Activated CD4-positive, alpha-beta T cell treated with anti-CD3 and anti-CD28 coated beads, Interleukin-2, amount 50 U/mL, for 1 hour (primary cell): ENCODE measurements at places on chromosomes 3 and 15.
A peak's percentile ranks its signal among the peaks of the same experiment; 100 is the strongest.

- no peak for DNase-seq
These were observed 1.3 kb downstream of the CLEC3B start for GRCh38 chr3:45027441-45027840.

DNA sequence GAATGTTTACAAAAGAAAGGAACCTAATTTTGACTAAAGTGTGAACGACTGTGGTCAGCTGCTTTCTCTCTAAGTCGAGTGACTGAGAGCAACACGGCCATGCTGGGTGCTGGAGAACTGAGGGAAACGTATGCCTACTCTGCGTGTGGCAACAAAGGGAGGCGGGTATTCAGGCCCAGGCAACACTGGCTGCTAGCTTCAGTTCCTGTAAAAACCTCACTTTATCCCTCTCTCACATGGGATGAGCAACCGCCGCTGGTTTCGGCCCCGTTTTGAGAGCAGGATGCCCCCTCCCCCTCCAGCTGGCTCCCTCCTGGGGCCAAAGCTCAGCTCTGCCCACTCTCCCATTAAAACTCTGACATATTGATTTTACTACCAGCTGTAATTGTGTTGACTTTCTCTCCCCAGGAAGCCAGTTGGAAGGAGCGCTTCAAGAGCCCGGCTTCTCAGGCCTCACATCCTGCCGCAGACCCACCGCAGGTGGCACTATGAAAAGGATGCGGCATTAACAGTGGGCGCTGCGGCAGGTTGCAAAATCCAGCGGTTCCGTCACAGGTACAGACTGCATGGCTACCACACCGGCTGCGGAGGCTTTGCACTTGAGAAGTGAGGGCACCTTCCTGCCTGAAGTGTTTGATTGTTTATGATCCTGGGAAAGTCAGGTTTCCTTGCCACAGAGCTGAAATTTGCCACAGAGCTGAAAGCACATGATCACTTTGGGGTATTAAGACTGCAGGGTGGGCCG, 12.7 kb downstream of the PLXND1 start:
- peak; percentile 35 for DNase-seq

GRCh38 chr15:83940136-83940535, 286.2 kb downstream of the ADAMTSL3 start:
- DNase-seq: no peak

DNA sequence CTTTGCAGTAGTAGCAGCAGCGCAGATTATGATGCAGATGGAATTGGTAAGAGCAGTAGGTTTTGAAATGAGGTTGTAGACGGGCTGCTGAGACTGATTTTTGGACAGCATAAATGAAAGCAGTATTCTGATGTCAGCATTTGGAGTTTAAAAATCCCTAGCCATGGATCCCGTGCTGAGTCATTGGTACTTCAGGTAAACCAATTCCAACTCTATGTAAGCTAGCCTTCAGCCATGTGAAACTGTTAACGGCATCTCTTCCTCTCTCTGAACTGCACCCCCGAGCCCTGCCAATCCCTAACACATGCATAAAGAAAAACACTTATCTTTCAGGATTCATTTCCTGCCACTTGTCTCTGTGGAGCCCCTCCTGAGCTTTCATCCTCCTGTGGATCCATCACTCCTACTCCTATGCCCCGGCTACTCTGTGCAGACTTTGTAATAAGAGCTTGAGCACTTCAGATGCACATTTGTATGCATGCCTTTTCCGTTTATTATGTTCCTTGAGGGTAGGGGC, 119.0 kb downstream of the AKAP13 start:
- no peak for DNase-seq

DNA sequence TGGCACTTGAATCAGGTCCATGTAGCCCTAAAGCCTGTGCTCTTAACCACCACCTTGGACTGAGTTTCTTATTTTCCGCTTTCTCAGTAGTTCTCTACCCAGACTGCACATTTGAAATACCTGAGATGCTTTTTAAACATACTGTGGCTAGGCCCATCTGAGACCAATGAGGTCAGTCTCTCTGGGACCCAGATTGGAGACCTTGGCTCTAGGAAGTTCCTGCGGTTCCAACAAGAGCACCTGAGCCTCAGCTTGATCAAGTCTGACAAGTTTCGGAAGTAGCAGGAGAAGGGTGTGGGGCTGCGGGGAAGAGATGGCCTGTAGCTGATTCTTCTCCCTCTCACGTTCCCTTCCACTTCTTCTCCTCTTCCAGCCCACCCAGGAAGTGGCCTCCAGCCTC, 11.5 kb upstream of the TSEN2 start:
- no peak for DNase-seq

DNA sequence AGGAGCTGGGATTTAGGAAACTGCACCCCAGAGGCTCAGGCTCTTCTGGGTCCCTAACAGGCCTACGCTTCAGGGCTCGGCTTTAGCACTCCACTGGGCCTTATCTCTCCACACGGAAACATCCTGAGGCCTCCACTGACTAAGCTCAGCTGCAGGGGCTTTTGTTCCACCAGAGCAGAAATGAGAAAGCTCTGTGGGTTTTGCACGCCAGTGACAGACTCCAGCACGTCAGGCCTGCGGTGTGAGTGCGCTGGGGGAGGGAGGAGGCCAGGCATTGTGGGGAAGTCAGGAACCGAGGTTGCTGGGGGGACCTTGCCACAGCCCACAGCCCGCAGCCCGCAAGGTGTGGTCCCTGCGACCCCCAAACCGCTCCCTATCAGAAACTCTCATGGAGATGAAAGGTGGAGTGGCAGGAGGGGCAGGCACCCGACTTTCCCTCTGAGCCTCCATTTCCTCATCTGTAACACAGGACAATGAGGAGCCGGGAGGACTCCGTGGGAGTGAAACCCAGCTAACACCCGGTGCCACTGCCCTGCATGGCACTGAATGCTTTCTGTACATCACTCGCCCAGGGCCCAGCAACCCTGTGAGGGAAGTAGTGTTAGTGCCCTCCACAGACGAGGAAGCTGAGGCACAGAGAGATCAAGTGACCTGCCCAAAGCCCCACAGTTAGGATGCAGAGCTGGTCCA, 106.5 kb downstream of the TPRA1 start:
- DNase-seq: no peak

- no peak for DNase-seq
These were observed 40.5 kb upstream of the CDV3 start for GRCh38 chr3:133532951-133533350.

- no peak for DNase-seq
These were observed 1.8 kb downstream of the WWTR1 start for GRCh38 chr3:149655826-149656574.

GRCh38 chr3:177037241-177037640, 160.0 kb downstream of the TBL1XR1 start:
- no peak for DNase-seq

DNA sequence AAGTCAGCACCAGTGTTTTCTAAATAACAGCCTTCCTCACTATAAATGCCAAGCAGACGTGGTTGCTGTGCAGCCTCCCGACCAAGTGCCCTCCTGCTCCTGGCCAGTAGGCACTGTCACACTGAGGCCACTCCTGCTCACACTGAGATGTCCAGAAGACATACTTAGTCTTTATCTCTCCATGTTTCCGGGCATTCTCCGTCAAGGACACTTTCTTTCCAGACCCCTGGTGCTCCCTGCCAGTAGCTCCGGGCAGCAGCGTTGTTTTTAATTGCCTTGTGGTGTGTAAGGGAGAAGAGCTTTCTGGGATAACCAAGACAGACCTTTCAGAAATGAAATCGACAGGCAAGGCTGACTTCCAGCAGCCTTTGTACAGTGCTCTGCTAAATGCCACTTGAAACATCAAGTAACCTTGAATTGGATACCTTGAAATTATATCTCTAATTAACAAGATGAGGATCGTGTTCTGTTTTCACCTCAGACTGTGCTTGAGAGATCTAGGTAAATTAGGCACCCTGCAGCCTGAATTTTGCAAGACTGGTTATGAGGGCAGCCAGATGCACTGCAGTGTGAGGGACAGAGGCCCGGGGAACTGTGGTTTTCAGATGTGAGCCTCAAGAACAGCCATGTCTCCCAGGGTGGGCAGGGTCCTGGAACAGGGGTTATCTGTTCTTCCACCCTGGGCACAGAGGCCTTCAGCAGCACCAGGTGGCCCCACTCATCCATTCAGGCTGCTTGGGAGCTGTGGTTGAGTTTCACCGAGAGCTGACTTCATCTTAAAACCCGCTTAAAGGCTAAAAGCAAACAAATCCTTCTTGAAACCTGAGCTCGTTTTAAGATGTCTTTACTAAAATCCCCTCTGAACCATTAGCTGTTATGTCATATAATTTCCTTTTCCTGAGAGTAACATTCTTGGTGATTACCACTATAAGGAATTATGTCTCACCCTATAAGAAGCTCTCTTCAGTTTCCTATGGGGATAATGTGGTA, 105.5 kb upstream of the IL12A start:
- DNase-seq: no peak

GRCh38 chr15:31241888-31242522, 84.6 kb upstream of the KLF13 start:
- DNase-seq: no peak

DNA sequence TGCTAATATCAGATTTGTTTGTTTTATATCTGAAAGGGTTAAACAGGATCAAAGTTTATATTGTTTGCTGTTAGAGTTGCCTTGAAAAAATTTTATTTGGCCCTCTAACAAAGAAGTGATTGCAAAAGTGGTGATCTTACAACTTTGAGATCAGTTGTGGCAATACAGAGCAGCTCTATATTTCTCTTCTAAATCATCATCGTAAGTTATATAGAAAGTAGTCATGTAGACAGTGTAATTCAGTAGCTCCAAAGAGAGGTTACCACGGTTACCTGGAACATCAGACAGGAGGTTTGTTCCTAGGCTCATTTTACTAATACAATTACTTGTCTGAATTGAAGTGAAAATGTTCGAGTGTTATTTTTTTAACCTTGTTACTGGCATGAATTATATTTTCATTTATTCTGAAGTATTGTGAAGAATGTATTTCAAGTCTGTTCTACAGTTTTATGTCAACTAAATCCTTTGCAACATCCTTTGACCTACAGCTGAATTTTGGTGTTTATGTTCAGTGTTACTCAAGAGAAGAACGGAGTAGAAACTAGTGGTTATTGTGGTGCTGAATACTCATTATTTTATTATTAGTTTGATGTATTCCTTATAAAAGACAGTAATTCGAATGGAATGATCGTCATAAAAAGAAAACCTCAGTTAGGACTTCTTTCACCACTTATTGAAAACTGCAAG, 214.2 kb downstream of the NAALADL2 start:
- DNase-seq: no peak

- DNase-seq: no peak
These were observed 70.1 kb downstream of the CGNL1 start for GRCh38 chr15:57446393-57446792.

- DNase-seq: peak; percentile 23
These were observed 269.5 kb downstream of the SUCLG2 start for GRCh38 chr3:67384760-67385397.

DNA sequence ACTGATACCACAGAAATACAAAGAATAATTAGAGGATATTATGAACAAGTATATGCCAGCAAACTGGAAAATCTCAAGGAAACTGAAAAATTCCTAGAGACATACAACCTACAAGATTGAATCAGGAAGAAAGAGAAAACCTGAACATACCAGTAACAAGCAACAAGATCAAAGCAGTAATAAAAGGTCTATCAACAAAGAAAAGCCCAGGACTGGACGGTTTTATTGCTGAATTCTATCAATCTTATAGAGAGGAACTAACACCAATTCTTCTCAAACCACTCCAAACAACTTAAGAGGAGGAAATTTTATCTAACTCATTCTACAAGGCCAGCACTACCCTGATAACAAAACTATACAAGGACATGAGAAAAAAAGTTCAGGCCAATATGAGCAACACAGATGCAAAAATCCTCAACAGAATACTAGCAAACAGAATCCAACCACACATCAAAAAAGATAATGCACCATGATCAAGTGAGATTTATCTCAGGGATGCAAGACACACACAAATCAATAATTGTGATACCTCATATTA, 71.1 kb upstream of the IMPG2 start:
- no peak for DNase-seq

DNA sequence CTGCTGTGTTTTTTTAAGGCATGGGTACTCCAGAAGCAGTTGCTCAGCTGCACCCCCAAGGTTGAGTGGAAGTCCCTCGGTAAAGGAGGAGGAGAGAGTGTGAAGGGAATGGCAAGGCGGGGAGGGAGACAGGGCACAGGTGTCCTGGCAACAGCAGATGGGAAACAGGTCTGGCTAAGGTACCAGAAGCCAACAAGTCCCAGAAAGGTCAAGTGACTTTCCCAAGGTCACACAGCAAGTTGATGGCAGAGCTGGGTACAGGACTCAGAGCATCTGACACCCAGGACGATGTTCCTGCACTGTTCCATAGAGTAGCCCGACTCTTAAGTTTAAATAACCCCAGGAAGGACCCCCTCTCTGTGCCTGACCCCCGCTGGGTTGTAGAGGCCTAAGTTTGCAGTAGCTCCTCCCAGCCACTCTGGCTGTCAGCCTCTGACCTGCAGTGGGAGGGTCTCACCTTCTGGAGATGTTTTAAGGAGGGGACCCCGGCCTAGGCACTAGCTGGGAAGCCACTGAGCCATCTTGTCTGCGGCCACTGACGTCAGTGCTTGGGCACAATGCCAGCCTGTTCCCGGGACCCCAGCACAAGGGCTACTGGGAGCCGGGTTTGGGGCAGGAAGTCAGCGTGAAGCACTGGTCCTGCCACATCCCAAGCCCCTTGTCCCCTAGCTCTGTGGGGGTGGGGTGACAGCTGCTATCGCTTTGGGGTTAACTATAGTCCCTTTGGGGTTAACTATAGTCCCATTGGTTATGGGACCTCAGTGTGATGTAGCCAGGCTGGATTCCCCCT, 10.5 kb downstream of the CSK start:
- no peak for DNase-seq

DNA sequence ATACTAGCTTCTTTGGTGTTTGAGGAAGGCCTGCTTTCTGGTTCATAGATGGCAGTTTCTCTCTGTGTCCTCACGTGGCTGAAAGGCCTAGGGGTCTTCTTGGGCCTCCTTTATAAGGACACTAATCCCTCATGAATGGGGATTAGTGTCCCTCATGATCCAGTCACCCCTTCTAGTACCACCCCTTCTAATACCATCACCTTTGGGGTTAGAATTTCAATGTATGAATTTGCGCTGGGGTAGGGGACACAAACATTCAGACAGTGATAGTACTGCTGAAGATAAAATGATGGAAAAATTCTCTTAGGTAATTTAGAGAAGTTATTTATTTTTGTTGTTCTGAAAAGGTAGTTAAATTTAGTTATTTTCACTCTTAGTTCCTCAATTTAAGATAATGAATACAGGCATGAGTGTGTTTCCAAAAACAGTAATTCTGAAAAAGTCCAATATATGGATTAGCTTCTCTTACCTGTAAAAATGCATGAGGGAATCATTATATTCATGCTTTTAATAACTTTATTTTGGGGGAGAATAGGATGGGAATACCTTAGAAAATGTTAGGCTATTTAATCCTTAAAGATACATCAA, 103.6 kb downstream of the FNDC3B start:
- no peak for DNase-seq

DNA sequence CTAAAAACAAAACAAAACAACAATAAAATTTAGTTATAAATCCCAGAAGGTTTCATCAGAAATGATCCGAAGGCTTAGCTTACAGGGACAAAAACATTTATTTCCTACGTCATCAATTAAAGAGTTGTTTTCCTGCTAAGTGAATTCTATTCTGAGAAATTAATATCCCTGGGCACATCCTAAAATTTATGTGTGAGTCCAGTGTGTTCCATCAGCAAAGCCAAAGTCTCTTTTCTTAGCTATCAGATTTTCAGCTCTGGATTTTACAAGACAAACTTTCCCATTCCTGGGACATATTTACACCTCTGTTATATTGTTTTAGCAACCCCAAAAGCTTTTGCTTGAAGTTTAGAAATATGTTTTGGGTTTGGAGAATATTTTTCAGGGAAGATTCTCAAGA, 4.4 kb upstream of the TMC3 start:
- DNase-seq: no peak
